ENCODE measurements at places on chromosomes 3 and 15.

DNA sequence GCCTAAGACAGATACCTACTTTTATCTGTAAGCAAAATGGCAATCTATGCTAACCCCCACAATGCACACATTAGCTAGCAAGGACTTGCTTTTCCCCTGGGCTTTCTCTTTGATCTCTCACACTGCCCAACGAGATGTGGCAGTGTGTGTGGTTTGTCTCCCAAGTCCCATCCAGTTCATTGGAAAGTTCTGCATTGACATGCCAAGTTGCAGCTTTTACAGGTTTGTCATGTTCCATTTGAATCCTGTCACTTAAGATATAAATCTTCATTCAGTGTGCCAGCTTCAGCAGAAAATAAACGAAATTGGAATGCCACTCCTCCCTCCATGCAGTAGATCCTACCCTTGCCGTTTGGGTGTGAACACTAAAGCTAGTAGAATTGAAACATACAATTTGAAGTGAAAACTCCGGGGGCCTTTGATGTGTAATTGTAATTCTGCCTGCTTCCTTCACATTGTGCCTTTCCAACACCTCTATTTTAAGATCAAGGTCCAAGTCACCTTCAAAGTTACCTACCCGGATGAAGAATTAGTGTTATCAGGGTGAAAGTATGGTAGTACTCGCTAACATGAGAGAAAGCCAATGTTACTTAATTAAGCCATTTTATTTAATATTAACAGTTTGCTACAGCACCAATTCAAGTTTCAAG is 130.9 kb upstream of the BHLHE40 start:
- peaks cover 20% of the 10 kb centered on the region for H3K4me1 ChIP-seq
- H3K27me3 ChIP-seq, result no peaks in the 10 kb centered on the region
- H3K36me3 ChIP-seq, result no peaks in the 10 kb centered on the region
- no peak for DNase-seq

DNA sequence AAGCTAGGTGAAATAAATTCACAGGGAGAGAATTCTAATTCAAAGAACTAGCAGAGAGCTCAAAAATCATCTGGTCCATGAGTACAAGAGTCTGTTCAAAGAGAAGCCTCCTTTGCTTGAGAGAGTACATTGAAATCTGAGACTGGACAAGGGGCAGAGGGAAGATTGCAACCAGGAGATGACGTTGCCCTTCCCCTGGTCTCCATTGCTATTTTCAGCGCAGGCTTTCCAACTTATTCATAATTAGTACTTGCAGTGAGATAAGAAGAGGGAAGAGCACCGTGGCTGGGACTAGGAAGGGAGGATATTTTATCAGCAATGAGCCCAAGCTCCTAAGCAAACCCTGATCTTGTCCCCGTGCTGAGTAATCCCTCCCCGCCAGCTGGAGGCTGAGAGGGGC is 251.8 kb upstream of the RORA start:
- no peaks in the 10 kb centered on the region for H3K36me3 ChIP-seq
- H3K4me1 ChIP-seq, result no peaks in the 10 kb centered on the region
- H3K27ac ChIP-seq, result no peak overlapping the region
- no peak overlapping the region for H3K4me3 ChIP-seq
- H3K27me3 ChIP-seq, result no peaks in the 10 kb centered on the region

DNA sequence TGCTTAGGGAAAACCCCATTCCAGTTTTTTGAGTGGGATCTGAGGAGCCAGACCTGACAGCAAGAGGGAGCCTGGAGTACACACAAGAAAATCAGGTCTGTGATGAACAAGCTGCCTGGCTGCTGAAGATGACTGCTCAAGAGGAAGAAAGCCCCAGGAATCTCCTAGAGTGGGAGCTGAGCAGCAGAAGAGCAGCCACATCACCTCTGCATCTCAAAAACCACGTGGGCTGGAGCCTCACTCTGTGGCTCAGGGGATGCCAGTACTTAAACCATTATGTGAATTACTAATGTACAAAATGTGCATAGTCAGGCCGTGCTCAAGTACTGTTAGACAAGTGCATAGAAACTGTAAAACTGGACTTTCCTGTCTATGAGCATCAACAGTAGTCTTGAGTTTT is 52.4 kb downstream of the SLC9A9 start:
- H3K36me3 ChIP-seq, result no peaks in the 10 kb centered on the region
- H3K27me3 ChIP-seq, result no peaks in the 10 kb centered on the region
- no peak overlapping the region for H3K4me3 ChIP-seq
- 0 out of 2 replicates have a peak, but pooled peaks cover 7% of the 10 kb centered on the region for H3K4me1 ChIP-seq
- no peak for DNase-seq

DNA sequence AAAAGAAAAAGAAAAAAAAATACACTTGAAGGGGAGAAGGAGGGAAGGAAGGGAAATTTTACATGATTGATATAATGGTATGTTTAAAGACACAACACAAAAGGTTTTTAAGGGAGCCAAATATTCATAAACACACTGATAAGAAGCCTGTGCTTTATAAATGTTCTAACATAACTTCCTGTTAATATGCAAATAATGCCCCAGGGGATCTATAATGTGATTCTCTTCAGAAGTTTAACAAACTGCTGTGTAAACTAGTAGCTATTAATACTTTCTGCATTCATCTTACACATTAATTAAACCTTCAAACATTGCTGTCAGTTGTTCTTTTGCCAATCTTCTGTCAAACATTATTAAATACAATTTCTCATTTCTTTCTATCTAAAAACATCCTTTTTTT is 231.6 kb downstream of the TJP1 start:
- no peaks in the 10 kb centered on the region for H3K36me3 ChIP-seq
- no peak overlapping the region for H3K27ac ChIP-seq
- H3K4me3 ChIP-seq, result no peak overlapping the region
- no peaks in the 10 kb centered on the region for H3K4me1 ChIP-seq

DNA sequence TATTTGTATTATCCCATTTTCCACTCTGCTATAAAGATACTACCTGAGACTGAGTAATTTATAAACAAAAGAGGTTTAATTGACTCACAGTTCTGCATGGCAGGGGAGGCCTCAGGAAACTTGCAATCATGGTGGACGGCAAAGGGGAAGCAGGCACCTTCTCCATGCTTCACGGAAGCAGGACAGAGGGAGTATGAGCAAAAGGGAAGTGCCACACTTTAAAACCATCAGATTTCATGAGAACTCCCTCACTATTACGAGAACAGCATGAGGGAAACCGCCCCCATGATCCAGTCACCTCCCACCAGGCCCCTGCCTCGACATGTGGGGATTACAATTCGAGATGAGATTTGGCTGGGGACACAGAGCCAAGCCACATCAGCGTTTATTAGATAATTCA is 172.8 kb downstream of the NR2F2 start:
- no peak for DNase-seq
- H3K4me1 ChIP-seq, result no peaks in the 10 kb centered on the region
- no peaks in the 10 kb centered on the region for H3K27me3 ChIP-seq
- no peak overlapping the region for H3K4me3 ChIP-seq

- no peak for DNase-seq
- no peaks in the 10 kb centered on the region for H3K36me3 ChIP-seq
- no peaks in the 10 kb centered on the region for H3K27me3 ChIP-seq
- no peak overlapping the region for H3K27ac ChIP-seq
- H3K4me1 ChIP-seq, result no peaks in the 10 kb centered on the region
These were observed 9.0 kb downstream of the COL6A5 start for GRCh38 chr3:130354430-130354829.

GRCh38 chr3:182268711-182269110 is 524.6 kb upstream of the ATP11B start:
- DNase-seq, result no peak
- no peaks in the 10 kb centered on the region for H3K27me3 ChIP-seq
- H3K4me3 ChIP-seq, result no peak overlapping the region
- H3K4me1 ChIP-seq, result no peaks in the 10 kb centered on the region
- no peak overlapping the region for H3K27ac ChIP-seq

- no peak overlapping the region for H3K27ac ChIP-seq
- no peaks in the 10 kb centered on the region for H3K27me3 ChIP-seq
- H3K4me1 ChIP-seq, result peaks cover 8% of the 10 kb centered on the region
- no peaks in the 10 kb centered on the region for H3K36me3 ChIP-seq
These were observed 217.9 kb upstream of the MME start for GRCh38 chr3:154862265-154862664.

DNA sequence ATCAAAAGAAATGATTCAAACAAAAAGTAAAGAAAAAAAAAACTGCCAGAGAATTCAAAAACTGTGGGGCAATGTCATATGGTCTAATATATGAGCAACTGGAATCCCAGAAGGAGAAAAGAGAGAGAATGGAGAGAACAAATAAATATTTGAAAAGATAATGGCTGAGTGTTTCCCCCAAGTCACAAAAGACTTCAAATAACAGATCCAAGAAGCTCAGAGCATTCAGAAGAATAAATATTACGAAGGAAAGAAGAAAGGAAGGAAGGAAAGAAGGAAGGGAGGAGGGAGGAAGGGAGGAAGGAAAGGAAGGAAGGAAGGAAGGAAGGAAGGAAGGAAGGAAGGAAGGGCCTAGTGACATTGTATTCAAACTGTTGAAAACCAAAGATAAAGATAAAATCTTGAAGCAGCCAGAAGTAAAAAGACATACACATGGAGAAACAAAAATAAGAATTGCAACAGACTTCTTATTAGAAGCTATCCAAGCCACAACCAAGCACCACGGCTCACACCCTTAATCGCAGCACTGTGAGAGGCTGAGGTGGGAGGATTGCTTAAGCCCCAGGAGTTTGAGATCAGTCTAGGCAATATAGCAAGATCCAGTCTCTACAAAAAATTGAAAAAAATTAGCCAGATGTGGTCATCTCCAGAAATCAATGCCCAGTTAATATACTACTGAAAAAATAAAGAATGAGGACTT is 118.9 kb upstream of the IGSF10 start:
- no peaks in the 10 kb centered on the region for H3K27me3 ChIP-seq
- no peaks in the 10 kb centered on the region for H3K4me1 ChIP-seq
- DNase-seq, result no peak
- no peak overlapping the region for H3K4me3 ChIP-seq

DNA sequence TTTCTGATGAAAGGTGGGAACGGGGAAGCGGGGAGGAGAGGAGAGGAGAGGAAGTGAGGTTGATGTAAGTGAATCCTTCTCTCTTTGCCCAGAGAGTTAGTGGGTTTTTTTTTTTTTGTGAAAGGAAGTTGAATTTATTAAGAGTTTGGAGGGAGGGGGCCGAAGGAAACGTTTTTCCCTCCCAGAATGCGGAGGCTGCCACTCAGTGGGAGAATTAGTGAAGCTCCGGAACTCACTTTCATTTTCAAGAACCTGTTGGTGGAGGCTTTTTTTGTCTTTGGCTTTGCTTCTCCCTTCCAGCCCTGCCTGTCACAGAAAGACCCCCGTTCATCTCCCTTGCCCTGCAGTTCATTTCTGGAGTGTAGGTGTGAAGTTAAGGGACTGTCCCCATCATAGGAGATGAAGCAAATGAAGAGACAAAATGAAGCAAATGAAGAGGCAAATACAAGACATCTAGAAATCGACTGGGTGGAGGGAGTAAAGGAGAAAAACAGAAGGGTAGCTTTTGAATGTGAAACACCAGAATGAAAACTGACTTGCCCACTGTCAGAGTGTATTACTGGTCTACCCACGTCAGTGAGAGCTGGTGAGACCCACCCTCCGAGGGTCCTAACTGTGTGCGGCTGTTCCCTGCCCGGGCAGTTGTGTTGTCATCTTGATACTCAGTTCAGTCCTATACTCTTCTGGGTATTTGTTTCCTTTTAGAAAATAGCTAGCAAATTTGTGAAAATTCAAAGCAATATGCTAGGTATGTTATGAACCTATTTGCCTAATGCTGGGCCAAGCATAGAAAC is 91.5 kb downstream of the ITPR1 start:
- H3K4me3 ChIP-seq, result peak overlapping the region; percentile 37
- no peak for DNase-seq
- H3K27me3 ChIP-seq, result no peaks in the 10 kb centered on the region

GRCh38 chr15:62348623-62349022 is 183.5 kb upstream of the C2CD4B start:
- no peak overlapping the region for H3K27ac ChIP-seq
- no peaks in the 10 kb centered on the region for H3K27me3 ChIP-seq
- H3K4me3 ChIP-seq, result no peak overlapping the region
- H3K36me3 ChIP-seq, result no peaks in the 10 kb centered on the region
- no peaks in the 10 kb centered on the region for H3K4me1 ChIP-seq

DNA sequence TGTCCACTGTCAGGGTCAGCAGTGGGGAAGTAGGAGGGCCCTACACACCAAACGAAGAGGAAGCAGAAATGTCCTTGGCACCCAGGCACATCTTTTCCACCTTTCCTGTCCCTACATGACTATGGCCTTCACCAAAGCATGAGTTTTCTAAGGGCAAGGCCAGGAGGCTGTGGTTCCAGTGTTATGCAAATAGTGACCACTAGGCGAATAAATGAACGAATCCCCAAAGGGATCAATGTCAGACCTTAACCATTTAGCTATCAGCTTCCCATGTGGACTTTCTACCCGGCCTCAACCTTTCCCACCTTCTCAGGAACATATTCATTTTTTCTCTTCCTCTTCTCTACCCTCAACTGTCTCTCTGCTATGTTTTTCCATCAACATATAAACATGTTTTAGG is 63.1 kb downstream of the NTRK3 start:
- H3K27me3 ChIP-seq, result no peaks in the 10 kb centered on the region
- H3K4me1 ChIP-seq, result no peaks in the 10 kb centered on the region
- no peak overlapping the region for H3K27ac ChIP-seq
- no peak for DNase-seq
- no peaks in the 10 kb centered on the region for H3K36me3 ChIP-seq

GRCh38 chr3:194640829-194641228 is 7.6 kb upstream of the TMEM44 start:
- no peak overlapping the region for H3K4me3 ChIP-seq
- DNase-seq, result no peak
- H3K36me3 ChIP-seq, result peaks cover 19% of the 10 kb centered on the region
- no peak overlapping the region for H3K27ac ChIP-seq

DNA sequence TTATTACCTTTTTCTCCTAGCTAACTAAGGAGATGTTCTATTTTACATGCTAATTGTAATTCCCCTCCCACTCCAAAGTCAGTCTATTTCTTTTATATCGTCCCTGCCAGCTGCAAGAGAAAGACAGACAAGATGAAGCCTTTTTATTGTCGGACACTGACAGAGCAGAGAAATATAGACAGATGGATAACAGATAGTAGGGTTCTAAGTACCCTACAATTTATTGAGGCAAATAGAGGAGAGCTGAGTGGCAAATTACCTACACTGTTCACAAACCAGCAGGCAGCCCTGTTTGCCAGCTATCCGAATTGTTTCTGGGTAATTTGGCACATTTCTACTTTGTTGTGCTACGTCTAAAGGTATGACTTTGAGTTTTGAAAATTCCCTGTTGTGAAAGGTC is 392.3 kb upstream of the ZNF717 start:
- no peak overlapping the region for H3K4me3 ChIP-seq
- no peak overlapping the region for H3K27ac ChIP-seq
- no peaks in the 10 kb centered on the region for H3K4me1 ChIP-seq
- H3K36me3 ChIP-seq, result no peaks in the 10 kb centered on the region
- no peaks in the 10 kb centered on the region for H3K27me3 ChIP-seq
- DNase-seq, result no peak
